Stimulated activated CD8-positive, alpha-beta memory T cell treated with anti-CD3 and anti-CD28 coated beads, Interleukin-15, amount 100 ng/mL, for 1 hour (primary cell): ENCODE measurements at places on chromosomes 4 and X.

DNA sequence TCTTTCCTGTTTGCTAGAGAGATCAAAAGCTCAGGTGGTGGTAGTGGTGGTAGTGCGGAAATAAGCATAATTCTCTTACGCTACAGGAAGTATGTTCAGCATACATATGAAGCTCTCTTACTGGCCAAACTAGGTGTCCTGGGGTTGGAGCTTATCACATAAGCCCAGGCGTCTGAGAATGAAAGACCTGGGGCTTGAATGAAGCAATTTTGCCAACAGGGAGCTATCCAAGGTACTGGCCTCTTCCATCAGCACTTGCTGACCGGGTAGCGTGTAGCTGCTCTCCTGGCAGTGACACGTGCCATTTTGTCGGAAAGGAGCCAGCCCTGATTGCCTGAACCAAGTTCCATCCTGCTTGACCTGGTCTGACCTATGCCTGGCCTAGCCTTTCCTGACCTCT, 65.9 kb upstream of the HPF1 start:
- DNase-seq, result no peak

DNA sequence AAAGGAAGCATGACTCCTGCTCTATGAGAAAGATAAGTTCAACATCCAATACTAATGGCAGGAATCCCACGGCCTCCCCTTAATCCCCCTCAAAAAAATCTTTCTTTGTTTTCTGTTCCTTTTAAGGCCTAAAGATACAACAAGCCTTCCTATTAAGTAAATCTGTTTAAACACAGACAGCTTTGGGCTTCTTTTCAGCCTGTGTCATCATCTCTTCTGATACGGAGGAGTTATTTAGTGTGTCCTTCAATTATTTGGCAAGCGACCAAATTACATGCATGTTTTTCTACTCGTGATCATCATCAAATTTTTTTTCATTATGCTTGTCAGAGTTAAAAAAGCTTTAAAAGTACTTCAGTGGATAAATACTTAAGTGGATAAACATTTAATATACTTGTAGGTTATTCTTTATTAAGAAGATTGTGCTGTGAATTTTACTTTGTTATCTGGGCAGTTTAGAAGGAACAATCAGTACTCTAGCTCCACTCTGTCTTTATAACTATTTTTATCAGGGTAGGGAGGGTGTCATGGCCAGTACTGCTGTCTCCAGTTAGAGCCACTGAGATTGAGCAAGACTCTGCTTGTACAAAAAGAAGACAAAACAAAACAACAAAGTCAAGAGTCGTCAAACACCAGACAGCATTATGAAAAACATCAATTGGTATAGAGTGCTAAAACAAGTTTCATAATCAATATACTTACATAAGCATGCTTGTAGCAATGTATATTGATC, 210.7 kb downstream of the PRR32 start:
- DNase-seq, result no peak

DNA sequence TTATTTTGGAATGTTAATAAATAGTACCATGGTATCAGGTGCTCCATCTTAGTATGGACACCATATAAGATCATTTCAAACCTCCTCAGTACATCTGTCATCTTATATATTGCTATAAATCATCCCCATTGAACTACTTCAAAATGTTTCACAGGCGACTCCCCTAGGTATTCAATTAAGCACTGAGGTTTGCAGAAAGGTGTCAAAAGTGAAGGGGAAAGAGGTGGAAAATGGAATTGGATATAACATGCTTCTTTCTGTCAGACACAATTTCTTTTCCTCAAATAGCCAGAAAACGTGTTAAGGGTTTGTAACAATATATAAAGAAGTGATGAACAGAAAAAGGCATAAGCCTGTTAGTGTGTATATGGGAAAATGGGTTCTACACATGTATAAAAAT, 325.5 kb downstream of the GRID2 start:
- no peak for DNase-seq

DNA sequence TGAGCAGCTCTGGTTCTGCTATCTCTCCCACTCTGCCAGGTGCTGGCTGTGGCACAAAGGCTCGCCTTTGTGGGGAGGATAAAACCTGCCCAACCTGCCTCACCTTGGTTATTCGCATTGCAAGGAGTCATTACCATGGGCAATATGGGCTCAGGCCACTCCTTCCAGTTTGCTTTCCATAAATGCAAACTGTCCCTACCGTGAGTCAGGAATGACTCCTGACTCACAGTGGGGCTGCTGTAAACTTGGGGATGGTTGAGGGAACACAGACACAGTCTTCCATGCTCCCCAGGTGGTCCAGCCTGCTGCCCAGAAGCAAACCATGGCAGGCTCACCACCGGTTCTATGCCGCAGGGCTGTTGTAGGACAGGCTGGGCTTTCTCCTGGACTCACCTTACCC, 36.1 kb downstream of the COQ2 start:
- DNase-seq, result no peak

DNA sequence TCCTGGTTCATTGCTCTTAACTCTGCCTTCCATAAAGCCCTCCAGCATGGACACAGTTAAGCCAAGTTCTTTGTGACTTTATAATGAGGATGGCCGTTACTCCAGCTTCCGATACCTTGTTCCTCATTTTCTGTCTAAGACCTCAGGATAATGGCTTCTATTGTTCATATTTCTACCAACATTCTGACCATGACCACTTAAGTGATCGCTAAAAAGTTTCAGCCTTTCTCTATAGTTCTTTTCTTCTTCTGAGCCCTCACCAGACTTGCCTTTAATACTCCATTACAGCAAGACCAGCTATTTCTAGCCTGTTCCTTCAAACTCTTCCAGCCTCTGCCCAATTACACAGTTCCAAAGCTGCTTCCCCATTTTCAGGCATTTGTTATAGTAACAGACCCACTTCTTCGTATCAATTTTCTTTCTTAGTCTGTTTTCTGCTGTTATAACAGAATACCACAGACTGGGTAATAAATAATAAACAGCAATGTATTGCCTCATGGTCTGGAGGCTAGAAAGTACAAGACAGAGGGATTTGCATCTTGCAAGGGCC, 12.3 kb downstream of the RNF175 start:
- no peak for DNase-seq

GRCh38 chr4:93828995-93829819, 654 bp downstream of the ATOH1 start:
- no peak for DNase-seq

- no peak for DNase-seq
Measured at GRCh38 chrX:137573324-137574101, 7.6 kb downstream of the ZIC3 start.

GRCh38 chr4:169417629-169418282, 147.0 kb upstream of the SH3RF1 start:
- no peak for DNase-seq

DNA sequence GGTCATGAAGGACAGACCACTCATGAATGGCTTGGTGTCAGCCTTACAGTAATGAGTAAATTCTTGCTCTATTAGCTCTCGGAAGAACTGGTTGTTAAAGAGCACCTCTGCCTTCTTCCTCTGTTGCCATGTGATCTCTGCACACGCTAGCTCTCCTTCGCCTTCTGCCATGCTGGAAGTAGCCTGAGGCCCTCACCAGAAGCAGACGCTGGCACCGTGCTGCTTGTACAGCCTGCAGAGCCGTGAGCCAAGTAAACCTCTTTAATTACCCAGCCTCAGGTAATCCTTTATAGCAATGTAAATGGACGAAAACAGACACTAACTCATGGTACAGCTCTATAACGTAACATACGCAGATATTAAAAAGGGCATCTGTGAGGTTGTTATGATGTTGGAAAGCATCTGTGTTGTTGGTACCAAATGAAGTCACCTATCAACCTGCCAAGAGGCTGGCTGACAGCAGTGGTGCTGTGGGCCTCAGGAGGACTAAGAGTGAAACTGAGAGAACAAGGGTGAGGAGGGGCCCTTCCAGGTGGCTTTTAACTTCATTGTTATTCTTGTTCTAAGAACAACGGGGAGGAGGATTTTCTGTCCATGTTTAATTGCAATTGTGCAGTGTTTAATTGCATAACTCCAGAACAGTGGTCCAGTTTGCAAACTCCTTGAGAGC, 69.2 kb downstream of the CRMP1 start:
- no peak for DNase-seq

GRCh38 chrX:37776987-37777325, 2.9 kb upstream of the CYBB start:
- no peak for DNase-seq

DNA sequence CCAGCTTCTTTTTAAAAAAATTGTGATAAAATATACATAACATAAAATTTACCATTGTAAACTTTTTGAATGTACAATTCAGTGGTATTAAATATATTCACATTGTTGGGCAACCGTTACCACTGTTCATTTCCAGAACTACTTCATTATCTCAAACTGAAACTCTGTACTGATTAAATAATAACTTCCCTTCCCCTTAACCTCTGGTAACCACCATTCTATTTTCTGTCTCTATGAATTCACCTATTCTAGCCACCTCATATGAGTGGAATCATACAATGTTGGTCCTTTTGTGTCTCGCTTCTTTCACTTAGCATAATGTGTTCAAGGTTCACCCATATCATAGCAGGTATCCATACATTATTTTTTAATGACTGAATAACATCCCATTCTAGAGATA, 8.3 kb downstream of the GPR50 start:
- no peak for DNase-seq

GRCh38 chr4:99679204-99679603, 21.6 kb upstream of the C4orf54 start:
- DNase-seq, result no peak

- no peak for DNase-seq
Measured at GRCh38 chr4:57061395-57061794, 48.8 kb downstream of the IGFBP7 start.

- no peak for DNase-seq
Measured at GRCh38 chrX:57587607-57588006, 4.2 kb upstream of the ZXDB start.

GRCh38 chr4:1325176-1325480, 21.9 kb upstream of the UVSSA start:
- DNase-seq, result no peak

DNA sequence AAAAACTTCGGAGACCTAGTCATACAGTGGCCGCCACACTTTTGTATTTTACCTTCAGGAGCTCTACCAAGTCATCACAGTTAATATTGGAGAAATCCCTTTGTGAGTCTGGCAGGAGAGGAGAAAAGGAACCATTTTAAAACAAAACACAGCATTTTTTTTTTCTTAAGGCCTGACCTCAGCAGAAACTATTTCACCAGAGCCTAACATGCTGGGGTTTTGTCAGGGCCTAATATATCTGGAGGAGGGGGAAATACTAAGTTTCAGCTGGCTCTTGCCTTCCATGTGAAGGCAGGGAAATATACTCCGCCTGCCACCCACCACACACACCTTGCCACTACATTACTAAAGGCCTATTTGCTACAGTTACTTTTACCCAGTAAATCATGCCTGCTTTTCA, 26.5 kb upstream of the BDH2 start:
- DNase-seq, result no peak

DNA sequence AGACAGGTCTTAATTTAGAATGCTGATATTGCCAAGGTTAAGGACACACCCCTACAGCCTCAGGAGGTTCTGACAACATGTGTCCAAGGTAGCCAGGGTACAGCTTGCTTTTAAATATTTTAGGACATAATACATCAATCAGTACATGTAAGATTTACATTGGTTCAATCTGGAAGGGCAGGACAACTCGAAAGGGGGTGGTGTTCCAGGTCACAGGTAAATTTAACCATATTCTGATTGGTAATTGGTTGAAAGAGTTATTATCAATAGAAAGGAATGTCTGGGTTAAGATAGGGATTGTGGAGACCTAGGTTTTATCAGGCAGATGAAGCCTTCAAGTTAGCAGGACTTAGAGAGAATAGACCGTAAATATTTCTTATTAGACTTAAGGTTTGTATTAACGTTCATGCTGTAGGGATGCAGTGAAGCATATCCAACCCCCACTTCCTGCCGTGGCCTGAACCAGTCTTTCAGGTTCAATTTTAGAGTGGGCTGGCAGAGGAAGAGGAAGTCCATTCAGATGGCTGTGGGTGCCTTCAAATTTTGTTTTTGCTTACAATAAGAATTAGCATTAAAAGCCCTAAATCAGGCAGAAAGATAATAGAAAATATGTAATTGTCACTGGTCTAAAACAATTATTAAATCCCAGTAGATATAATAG, 136.5 kb upstream of the GALNTL6 start:
- DNase-seq, result no peak

- DNase-seq, result no peak
Measured at GRCh38 chr4:185797018-185797417, 15.0 kb downstream of the SORBS2 start.

- no peak for DNase-seq
Measured at GRCh38 chr4:121462660-121463261, 81.9 kb upstream of the QRFPR start.

- no peak for DNase-seq
Measured at GRCh38 chr4:108794136-108794535, 31.3 kb upstream of the ETNPPL start.

GRCh38 chrX:117751155-117751554, 365.5 kb downstream of the KLHL13 start:
- DNase-seq, result no peak

GRCh38 chr4:48203819-48204218, 65.8 kb downstream of the TEC start:
- no peak for DNase-seq
